ENCODE measurements at places on chromosomes 5 and 9.
A peak's percentile ranks its signal among the peaks of the same experiment; 100 is the strongest.

- DNase-seq, result no peak
Measured at GRCh38 chr5:165576678-165577275, 2071.4 kb downstream of the MAT2B start.

GRCh38 chr9:78363221-78363620, 66.3 kb downstream of the PSAT1 start:
- no peak for DNase-seq

DNA sequence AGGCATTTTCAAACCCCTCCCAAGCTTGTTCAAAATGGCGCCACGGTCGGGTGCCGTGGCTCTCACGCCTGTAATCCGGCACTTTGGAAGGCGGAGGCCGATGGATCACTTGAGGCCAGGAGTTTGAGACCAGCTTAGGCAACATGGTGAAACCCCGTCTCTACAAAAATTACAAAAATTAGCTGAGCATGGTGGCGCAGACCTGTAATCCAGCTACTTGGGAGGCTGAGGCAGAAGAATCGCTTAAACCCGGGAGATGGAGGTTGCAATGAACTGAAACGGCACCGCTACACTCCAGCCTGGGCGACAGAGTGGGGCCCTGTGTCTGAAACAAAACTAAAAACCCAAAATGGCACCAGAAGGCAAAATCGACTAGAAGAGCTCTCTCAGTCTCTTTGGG, 142.0 kb downstream of the MTX3 start:
- no peak for DNase-seq

DNA sequence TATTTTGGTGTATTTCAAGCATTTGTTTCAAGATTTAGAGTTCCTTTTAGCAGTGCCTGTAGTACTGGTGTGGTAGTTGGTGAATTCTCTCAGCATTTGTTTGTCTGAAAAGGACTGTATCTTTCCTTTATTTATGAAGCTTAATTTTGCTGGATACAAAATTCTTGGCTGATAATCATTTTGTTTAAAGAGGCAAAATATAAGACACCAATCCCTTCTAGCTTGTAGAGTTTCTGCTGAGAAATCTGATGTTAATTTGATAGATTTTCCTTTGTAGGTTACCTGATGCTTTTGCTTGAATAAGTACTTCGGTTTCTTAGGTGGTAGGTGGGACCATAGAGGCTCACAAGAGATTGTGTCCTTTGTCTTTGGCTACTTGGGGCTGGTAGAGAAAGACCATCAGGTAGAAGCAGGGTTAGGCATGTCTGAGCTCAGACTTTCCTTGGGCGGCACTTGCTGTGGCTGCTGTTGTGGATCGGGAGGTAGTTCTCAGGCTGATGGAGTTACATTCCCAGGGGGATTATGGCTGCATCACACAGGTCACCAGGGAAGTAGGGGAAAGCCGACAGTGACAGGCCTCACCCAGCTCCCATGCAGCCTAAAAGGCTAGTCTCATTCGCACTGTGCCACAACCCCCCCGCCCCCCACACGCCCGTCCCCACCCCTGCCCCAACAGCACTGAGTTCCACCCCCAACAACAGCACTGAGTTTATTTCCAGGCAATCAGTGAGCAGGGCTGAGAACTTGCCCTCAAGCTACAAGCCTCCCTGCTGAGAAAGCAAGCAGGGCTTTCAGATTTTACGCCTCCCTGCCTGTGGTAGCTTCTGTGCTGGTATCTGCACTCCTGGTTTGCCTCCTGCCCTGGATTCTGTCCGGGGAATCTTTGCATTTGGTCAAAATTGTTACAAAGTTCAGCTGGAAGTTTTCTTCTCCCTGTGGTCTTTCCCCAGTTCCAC, 127.1 kb upstream of the GLRA1 start:
- DNase-seq, result no peak

DNA sequence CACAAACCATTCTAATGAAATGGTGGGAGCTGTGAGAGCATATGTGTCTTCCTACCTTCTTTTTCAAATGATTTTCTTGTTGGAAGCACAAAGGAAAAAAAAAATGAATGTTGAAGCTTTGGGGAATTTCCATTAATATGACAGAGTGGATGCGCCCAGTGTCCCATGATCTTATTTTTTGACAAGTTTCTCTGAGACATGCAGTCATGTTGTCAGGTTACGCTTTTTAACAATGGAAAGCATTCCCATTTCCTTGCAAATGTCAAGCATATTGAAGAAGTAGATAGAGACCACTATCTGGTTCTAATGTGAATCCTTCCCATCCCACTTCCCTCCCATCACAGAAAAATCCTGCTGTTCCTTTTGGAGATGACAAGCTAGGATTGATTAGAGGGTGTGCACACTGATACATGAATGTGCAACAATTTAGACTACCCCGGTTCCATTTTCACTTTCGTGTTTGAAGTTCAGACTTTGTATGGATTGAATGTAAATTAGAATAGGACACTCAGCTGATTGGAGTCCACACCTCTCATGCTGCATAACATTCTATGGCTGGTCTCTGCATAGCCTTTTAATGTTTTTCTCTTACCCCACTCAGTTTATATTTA, 919.4 kb downstream of the TLE4 start:
- DNase-seq, result no peak

DNA sequence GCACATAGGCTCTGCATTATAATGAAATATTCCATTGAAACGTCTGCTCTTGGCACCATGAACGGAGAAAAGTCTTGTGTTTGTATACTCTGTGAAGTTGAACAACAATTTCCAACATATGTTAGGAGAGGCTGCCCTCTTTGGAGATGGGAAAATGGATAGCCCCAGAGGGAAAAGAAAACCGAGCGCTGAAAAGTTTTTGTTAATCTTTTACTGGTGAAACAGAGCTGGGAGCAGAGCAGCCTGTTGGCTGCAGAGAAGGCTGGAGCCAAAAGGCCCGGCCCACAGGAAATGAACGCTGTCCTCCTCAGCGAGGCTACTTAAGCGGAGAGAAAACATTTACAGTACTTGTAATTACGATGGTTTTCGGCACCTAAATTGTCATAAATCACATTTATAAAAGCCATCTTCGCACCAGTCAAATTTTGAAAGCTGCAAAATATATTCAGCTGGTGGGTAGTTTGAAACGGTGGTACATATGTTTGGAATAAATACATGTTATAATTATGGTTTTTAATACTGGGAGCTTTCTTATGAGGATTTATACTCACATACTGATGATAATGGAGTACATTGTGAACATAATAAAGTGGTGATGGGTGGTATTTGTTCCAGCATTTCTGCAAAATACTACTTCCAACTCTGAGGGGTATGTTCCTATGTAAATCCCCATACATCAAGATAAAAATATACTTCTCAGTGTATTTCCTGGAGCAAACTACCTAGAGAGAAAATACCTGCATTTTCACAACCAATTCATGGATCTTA, 129.6 kb upstream of the CNTLN start:
- no peak for DNase-seq

DNA sequence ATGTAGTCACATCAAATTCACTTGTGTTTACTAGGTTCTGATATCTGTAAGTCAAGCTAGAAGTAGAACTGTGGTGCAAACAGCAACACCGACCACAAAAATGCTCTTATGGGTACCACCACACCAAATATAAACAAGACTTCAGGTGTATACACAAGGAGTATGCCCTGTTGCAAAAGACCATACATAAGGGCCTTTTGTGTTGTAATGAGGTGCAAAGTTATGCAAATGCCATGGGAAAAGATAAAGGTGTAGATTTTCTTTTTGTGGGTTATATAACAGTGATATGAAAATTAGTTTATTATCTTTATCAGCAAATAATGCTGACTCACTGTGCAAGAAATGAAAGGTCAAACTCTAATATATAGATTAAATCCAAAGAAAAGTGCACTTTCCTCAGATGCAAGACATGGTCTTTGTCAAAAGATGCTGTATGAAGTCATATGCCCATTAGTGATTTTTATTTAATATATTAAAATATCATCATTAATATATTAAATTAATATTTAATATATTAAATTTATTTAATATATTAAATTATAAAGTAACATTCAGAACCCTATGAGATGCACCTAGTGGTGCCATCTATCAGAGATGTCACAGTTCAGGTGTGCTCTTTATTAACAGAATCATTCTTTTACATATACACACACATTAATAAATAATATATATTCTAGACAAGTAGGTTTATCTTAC, 26.7 kb upstream of the ALDH1A1 start:
- DNase-seq, result no peak

GRCh38 chr5:95924720-95925377, 36.8 kb downstream of the ELL2 start:
- no peak for DNase-seq

GRCh38 chr5:151195622-151196021, 28.3 kb downstream of the CCDC69 start:
- no peak for DNase-seq

- DNase-seq, result no peak
Measured at GRCh38 chr5:98513380-98513779, 260.1 kb upstream of the RGMB start.

GRCh38 chr5:6273090-6273735, 105.1 kb downstream of the MED10 start:
- no peak for DNase-seq

DNA sequence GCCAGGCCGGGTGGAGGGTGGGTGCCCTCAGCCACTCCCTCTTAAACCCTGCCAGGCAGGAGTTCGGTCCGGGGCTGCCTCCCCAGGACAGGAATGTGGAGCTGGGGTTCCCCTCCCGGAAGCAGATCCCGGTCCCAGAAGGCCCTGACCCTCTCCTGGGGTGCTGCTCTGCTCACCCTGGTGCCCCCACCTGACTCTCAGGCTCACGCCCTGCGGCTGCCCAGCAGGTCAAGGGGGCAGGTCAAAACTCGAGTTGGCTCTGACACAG, 3.7 kb upstream of the NRARP start:
- no peak for DNase-seq

- DNase-seq, result no peak
Measured at GRCh38 chr5:87868792-87869191, 399.9 kb downstream of the TMEM161B start.

DNA sequence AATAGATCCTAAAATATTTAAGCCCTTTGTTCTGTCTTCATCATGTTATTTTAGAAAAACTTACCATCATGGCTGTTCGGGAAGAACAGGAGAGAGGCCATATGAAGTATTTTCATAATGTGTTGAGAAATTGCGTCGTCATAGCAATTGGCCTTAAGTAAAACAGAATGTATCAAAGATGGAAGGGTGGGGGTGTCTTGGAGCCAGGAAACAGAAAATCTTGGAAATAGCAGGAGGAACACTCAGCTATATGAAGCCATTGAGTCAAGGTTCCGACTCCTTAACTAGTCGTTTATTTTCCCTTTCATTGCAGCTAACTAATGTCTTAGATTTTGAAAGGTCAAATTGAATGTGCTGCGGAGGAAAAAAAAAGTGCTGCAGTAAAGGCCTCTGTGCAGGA, 1.3 kb downstream of the SPTAN1 start:
- DNase-seq, result no peak

GRCh38 chr5:96322865-96323264, 110.2 kb downstream of the PCSK1 start:
- no peak for DNase-seq

DNA sequence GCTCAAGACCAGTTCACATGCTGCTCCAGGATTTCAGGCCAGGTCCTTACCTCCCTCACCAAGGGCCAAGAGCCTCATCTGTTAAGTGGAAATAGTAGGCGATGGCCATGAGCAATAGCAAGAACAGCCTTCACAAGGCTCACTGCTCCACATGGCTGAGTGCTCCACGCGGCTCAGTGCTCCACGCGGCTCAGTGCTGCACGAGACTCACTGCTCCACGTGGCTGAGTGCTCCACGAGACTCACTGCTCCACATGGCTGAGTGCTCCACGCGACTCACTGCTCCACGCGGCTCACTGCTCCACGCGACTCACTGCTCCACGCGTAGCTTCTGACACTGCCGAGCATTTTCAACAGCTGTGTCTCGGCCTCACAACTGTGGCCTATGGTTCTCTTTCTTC, 36.4 kb upstream of the ADAMTS2 start:
- no peak for DNase-seq

DNA sequence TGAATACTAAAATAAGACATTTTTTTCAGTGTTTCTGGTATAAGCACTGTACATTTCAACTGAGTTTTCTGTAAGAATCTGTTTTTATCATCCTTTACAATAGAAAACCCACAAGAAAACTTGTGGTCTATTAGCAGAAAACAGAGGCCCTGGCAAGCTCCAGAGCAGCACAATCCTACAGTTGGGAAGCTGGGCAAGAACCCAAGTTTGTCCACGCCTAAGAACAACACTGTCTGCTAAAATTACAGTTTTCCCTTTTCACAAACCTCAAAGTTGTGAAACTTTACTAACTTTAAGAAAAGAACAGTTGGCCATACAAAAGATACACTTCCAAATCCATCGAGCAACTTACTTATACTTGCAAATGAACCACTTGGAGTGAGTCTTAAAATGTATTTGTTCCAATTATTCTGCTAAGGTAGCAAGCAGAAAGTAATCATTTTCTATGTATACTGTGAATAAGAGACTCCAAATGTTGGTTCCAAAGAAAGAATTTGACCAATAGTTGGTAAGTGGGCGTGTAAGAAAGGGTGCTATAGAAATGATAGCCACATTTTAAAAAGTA, 982.0 kb upstream of the ARRDC3 start:
- DNase-seq, result no peak

DNA sequence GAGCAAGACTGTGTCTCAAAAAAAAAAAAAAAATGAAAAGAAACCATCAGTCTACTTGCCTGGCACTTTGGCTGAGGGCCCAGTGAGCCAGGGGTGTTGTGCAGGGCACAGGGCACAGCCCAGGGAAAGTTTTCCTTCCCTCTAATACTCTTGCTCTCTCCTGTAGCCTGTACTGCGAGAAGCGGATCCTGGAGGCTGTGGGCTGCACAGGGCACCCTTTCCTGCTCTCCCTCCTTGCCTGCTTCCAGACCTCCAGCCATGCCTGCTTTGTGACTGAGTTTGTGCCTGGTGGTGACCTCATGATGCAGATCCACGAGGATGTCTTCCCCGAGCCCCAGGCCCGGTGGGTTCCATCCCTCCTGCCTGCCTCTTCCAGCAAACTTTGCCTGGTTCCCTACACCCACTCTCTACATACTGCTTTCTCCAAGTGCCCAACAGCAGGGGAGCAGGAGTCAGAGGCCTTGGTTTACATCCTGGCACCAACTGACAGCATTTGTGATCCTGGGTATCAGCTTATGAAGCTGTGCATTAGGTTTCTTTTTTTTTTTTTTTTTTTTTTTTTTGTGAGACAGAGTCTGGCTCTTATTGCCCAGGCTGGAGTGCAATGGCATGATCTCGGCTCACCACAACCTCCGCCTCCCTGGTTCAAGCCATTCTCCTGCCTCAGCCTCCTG, 7.2 kb downstream of the ZDHHC12 start:
- DNase-seq, result no peak

- DNase-seq, result no peak
Measured at GRCh38 chr9:17131494-17131893, 3.3 kb upstream of the CNTLN start.

GRCh38 chr9:72271613-72272478, 93.2 kb downstream of the ZFAND5 start:
- DNase-seq, result peak; percentile 47

- no peak for DNase-seq
Measured at GRCh38 chr5:100444961-100445360, 90.2 kb upstream of the FAM174A start.

- no peak for DNase-seq
Measured at GRCh38 chr5:128579639-128580038, 41.6 kb upstream of the FBN2 start.
